ENCODE measurements at places on chromosomes 6 and 20.
A peak's percentile ranks its signal among the peaks of the same experiment; 100 is the strongest.

DNA sequence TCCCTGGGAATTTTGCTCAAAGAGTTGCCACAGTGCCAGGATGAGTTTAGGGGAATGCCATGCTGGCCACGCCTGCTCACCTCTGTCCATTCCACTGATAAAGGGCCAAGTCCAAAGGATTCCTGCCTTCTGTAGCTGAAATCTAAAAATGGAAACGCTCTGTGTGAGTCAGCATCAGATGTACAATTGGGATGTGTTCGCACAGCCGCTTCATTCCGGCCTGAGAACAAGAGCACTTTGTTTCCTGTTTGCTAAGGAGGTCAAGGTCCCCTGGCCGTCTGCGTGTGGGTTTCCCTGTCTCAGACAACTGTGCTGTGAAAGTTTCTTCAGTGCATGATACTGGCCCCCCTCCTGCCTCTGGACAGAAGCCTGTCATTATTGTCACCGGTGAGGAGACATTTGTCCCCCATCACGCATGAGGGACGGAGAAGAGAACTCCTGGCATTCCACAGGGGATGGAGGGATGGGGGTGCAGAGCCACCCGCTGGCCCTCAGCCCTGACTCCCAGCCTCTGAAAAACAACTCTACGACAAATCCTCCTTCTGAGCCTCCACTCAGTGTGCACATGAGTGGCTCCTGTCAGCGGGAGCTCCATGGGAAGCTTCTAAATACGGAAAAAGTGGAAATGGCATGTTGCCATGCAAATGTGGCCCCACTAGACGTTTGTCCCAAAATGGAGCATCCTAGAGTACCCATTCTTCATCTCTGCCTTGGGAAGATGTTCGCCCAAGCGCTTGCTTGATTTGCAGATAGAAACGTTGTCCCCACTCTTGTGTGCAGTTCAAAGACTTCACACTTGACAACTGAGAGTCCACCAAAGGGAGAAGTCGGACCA, 143.5 kb upstream of the AFDN start:
- no peak for DNase-seq

- no peak for DNase-seq
Measured at GRCh38 chr6:152426276-152426675, 210.9 kb downstream of the SYNE1 start.

DNA sequence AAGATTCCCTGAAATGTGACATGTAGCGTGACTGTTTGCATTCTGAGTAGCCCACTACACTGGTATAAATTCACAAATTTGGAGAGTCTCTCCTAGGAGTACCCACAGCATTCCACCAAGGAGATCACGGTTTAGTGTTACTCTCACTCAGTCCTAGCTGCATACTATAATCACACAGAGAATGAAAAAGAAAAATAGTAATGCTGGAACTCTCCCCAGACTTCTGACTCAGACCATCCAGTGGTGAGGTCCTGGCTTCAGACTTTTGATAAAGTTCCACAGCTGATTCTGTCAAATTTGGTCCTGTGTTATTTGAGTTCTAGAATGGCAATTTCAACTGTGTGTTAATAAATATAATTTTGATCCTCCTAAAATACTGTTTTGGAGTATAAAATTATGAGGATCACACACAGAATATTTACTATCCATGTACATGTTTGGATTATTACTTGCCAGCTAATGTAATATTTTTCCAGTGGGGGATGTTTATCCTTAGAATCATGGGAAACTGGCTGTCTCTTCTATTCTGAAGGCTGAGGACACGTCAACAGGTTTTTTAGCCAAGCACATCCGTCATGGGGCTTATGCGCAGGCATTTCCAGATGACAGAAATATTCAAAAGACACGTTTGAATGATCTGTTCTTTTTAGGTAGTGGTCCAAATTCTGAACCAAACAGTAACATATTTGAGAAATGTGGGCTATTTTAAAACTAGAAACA, 5.1 kb upstream of the KIAA0408 start:
- DNase-seq = no peak

DNA sequence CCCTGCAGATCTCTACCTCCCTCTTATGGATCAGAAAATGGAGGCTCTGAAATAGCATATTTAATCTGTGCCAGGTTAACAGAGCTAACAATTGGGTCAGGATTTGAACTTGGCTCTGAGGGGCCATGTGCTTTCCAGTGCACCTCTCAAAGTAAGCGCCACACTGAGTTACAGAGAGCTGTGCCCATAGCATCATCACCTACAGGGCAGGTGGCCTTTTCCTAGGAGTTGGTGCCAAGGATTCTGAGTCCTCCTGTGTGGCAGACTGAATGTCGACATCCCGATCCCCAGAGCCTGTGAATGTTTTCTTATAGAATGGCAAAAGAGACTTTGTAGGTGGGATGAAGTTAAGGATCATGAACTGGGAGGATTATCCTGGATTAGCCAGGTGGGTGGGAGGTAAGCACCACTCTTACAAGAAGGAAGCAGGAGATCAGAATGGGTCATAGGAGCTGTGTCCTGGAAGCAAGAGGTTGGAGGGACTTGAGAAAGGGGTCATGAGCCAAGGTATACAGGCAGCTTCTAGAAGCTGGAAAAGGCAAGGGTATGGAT, 68.0 kb upstream of the TBC1D7 start:
- DNase-seq = no peak

GRCh38 chr6:169862892-169863525, 111.6 kb downstream of the ERMARD start:
- DNase-seq = peak; percentile 61

- DNase-seq = no peak
Measured at GRCh38 chr20:63152322-63153253, 63.3 kb downstream of the YTHDF1 start.

DNA sequence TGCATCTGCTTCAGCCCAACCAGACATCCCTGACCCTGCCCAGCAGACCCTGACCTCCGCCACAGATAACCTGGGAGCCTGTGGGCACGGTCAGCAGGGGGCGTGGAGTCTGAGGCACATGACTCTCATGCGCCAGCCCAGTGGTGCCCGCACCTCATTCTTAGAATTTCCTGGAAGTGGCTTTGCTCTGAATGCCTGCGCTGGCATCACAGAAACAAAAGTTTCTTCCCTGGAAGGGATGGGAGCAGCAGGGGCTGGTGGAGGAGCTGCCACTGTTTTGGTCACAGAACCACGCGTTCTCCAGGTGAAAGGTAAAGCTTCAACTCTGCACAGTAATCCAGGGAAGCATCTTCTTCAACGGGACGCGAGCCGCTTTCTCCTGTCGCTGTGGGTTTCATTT, 67.9 kb upstream of the DUSP22 start:
- DNase-seq = no peak

DNA sequence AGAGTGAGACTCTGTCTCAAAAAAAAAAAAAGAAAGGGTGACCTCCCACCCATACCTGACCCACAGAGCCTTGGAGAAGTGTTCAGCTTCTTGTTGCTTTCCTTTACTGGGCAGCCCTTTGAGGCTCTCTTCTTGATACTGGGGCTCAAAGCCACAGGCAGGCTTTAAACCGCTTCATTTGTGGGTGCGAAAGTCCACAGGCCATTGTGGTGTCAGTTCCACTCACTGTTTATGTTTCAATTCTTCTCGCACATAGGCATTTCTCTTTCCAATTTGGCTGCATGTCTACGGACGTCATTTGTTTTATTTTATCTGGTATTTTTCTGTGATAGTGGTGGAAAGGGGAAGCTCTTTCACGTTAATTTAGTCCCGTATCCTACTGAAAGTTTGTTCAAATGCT, 34.6 kb downstream of the PPARD start:
- DNase-seq = no peak

DNA sequence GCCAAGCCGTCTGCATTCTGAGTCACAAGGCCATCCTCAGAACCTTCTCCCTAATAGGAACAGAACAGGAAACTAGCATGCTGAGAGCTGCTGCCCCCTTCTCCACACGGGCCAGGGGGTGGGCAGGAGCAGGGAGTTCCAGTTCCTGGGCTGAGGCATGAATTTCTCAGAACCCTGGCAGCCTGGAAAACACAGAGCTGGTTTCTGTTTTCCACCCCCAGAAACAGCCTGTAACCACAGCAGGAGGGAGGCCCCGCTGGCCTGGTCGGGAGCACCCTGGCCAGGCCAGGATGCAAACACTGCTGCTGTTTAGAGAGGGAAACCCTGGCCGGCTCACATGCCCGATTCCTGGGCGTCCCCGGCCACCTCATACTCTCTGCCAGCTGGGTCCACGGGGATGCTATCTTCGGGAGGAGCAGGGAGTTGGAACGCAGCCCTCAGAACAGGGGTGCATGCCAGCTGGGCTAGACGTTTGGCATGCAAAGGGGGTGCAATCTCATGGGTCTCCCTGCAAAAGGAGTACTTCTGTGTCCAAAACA, 130.1 kb downstream of the NFATC2 start:
- no peak for DNase-seq

- DNase-seq = no peak
Measured at GRCh38 chr20:32687180-32687532, 13.4 kb upstream of the C20orf203 start.

- no peak for DNase-seq
Measured at GRCh38 chr20:7926767-7927166, 13.5 kb downstream of the HAO1 start.

DNA sequence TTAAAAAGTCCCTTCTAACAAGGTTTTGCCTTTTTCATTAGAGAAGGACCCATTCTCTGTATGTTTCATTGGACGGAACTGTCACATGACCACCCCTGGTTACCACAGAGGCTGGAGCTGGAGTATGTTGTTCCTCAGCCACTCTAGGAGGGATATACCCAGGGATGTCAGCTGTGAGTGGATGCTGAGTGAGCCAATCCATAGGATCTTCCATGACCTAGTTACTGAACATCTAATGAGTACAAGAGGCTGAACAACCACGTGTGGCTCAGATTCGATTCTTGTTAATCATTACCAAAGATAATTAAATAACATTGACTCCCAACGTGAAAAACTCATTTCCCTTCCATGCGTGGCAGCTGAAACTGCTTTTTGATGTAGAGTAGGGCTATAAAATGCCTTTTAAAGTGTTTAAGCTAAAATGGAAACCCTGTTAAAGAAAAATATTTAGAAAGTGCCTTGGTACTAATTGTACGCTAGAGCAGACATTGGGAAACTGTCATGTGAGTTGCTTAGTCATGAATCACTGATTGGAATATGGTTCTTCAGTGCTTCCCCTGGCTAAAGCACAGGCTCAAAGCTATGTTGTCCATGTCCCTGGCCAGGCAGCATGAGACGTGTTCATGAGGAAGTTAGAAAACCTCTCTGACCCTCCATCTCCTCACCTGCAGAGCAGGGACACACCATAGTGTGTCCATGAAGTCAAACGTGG, 256.1 kb downstream of the ZNF217 start:
- no peak for DNase-seq
